Stimulated activated CD8-positive, alpha-beta memory T cell treated with anti-CD3 and anti-CD28 coated beads, Interleukin-7, amount 100 ng/mL, for 1 hour (primary cell): ENCODE measurements at places on chromosomes 5 and 9.

GRCh38 chr9:35110327-35110761 is 5.3 kb downstream of the ATOSB start:
- DNase-seq, result no peak

DNA sequence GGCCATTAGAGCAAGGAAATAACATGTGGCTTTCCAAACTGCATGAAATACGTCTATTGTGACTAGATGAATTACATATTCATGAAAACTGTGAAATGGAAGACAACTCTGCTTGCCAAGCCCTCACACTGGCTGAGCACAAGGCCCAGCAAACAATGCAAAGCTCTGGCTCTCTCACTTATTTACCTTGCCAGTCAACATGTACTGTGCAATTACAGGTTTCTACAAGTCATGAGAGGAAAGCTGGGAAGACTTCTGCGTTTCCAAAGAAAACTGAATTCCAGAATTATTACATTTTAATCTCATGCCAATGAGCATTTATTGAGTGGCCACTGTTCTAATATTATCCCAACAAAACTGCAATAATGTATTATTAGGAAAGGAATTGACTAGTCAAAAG is 12.1 kb upstream of the C5orf63 start:
- DNase-seq, result no peak

DNA sequence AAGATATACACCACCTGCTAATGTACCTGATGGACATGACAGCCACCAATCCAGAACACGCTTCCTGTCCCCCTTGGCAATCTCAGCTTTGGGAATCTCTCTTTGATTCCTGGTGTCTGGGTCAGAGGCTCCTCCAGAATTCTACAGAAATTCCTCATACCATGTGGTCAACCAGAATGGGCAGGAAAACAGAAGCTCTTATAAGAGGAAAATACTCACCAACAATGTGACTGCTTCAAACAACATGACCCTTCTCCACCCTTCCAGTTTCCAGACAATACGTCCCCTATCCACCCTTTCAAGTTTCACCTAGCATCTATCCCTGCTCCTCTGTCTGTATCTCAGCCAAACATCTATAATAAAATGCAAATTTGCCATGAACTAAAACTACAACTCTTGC is 247.2 kb downstream of the DENND1A start:
- DNase-seq, result no peak

GRCh38 chr5:178515776-178516503 is 74.3 kb downstream of the COL23A1 start:
- no peak for DNase-seq

DNA sequence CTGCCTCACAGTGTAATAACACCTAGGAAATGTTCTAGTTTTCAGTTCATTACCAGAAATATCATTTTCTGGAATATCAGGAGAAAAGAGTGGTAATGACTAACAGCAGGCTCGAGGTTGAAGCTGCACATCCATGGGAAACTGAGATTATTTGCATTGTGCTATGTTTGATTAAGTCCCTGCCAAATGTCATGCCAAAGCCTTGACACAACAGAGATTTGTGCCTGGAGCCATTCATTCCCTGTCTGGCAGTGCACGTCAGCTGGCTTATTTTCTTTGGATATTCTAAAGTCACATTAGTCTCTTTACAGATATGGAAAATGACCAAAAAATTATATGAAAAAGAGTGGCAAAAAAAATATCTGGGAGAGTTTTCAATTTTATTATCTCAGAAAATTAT is 848.0 kb downstream of the PTPRD start:
- DNase-seq, result no peak

DNA sequence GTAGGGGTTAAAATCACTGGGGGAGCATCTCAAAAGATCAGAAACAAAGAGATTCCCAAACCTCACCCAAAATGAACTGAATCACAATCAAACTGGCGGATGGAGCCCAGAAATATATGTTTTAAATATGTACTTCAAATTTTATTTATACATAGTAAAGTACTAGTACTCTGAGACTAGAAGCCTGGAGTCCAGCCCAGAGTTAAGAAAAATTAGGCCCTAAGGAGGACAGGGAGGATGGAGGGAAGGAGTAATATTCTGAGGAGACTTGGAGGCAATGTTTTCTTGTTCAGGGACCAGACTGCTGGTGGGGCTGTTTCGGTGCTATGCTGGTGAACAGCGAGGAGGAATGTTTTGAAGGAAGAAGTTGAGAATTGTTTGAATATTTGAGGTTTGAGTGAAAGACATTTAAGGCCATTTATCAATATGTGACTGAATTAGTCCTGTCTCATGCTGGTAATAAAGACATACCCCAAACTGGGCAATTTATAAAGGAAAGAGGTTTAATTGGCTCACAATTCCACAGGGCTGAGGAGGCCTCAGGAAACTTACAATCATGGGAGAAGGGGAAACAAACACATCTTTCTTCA is 552.4 kb upstream of the DAB2 start:
- DNase-seq, result no peak

DNA sequence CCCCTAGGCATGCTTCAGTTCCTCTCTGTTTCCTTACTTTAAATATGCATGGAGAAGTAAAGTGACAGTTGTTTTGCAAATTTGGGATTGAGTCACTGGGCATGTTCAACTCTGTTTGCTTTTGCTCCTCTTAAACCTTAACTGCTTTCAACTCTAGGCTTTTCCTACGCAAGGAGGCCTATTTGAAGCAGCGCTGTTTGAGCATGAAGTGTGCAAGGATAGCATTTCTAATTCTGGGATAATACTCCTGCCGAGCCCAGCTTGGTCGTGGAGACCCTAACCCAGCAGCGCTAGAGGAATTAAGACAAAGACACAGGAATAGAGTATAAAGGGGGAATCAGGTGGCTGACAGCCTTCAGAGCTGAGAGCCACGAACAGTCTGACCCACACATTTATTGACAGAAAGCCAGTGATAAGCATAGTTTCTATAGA is 803.4 kb upstream of the CDH10 start:
- no peak for DNase-seq

GRCh38 chr9:113215132-113215531 is 5.9 kb downstream of the FKBP15 start:
- no peak for DNase-seq

DNA sequence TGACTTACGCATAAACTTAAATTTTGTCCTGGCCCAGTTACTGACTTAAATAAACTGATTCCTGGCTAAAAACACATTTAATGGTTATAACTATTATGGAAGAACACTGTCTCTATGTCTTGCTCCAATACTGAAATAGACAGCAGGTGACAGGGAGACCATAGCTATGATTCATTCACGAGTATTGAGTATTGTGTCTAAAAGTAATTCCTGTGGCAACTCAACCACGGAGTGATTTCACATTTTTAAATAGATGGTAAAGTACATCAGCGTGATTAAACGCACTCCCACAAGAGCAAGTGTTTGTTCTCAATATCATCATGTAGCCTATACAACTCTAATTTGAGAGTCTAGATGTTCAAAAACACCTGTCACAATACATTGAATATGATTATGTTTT is 35.9 kb upstream of the PCSK1 start:
- DNase-seq, result no peak

GRCh38 chr9:84667571-84668195 is 1.8 kb upstream of the NTRK2 start:
- no peak for DNase-seq

GRCh38 chr9:31535651-31536050 is 848.8 kb upstream of the ACO1 start:
- DNase-seq, result no peak

- no peak for DNase-seq
These were observed 20.6 kb downstream of the IRF1 start for GRCh38 chr5:132470010-132470392.

DNA sequence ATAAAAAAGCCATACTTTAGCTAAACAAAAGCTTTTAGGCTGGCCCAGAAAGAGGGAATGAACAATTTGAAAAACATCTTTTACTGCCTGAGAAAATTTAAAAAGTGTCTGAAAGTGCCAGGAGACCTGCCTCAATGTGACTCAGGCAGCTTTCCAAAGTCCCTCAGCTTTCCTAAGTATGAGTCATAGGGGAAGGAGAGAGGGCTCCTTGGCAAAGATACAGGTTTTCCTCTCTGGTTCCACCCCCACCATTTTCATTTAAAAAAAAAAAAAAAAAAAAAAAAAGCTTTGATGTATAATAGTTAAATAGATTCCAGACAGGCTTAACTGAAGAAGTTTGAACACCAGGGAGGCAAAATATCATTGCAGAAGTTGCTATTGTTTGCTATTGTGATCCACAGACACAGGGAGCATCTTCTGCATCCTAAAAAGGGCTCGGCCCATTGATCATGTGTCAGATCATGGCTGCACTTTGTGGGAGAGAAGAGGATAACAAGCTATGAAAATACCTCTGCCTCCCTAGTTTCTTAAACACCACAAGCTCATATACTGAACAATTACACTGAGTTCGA is 71.5 kb downstream of the MRPS27 start:
- no peak for DNase-seq

DNA sequence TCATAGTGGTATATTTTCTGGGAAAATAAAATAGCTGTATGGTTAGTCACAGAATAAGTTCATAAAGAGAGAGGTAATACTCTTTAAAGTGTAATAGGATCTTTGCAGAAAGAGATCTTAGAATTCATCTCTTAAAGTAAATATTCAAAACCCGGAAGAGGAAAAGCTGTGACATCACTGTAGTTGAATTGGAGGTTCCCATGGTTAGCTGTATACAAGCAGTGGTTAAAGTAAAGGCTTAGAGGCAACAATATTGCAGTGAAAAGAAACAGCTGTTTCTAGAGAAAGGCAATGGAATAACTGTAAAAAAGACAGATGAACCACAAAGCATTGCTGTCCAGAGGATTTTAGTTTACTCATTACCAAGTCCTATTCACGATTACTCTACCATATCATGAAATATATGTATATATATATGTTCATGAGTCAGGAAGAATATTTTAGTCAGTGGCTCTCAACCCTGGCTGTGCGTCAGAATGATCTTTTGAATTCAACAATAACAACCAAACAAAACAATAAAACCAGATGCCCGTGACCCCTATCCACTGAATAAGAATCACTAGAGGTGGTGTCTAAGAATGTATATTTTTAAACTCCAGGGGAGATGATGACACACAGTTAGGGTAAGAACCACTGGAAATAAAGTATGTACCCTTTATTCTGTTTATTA is 4.7 kb downstream of the ERCC6L2 start:
- no peak for DNase-seq

GRCh38 chr5:127517110-127517479 is 345 bp upstream of the PRRC1 start:
- no peak for DNase-seq

GRCh38 chr9:126836216-126836615 is 24.2 kb upstream of the ZBTB34 start:
- DNase-seq, result no peak

DNA sequence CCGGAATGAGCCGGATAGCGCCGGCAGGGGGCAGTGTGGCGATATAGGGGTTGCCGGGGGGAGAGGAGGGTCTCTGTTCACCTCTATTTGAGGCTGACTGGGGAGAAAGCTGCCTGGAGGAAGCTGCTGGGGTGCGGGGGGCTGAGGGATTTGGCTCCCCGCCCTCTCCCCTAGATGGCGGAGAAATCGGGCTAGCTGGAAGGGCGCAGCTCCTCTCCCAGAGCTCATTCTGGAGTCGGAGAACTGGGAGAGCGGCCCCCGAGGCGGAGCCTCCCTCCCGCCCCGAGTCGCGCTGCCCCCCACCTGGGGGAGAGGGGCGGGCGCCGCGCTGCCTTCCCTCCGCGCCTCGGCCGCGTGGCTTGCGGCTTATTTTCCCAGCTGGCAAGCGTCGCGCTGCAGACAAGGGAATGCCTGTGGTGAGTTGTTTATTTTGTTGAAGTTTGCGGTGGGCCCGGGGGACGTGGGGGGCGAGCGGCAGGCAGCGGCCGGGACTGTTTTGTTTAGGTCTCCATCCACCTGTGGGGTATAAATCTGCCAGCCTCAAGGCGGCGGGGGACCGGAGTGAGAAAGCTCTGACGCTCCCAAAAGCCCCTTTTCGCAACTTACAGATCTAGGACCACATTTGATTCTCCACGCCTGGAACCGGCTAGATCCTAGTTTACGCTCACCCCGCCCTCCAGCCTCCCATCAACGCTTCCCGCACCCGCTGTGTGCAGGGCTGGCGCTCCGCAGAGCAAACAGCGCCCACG is 4.1 kb upstream of the RGMB start:
- no peak for DNase-seq

DNA sequence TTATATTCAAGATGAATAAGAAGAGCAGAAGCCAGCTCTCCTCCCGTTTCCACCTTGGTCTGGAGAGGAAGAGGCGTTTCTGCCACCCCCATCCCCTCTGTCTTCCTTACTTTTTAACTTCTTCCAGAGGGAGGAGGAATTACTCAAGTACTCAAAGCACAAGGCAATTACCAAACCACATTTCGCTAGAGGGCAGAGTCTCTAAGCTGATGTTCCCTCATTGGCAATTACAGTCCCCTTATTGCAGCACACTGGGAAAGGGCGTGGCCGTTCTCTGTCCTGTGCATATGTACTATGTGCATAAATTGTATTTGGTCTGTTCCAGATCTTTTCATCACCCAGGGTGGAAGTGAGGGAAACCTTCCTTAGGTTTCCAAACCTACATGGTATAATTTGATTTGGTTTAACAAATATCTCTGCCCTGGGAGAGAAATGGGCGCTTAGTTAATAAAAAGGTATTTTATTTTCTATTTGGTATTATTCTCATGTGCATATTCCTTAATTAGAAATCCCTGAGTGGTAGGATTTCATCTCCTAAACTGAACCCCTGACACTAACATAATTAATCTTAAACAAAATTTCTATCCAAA is 29.8 kb upstream of the ALDOB start:
- DNase-seq, result no peak

DNA sequence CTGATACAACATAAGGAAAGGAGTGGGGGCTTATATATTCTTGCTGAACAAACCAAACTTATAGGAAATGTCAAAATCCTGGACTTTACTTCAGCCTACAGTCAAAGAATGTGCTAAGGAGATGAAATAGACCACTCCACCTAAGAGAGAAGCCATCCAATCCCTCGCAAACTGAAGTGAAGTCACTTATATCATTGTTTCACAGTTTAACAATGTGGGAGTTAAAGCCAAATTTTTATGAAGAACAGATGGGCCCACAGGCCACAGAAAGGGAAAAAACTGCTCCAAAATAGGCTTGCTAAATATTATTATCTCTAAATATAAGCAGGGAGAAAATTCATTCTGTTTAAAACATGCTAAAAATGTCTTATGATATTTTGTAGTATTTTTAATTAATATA is 233.3 kb downstream of the GAS1 start:
- no peak for DNase-seq

DNA sequence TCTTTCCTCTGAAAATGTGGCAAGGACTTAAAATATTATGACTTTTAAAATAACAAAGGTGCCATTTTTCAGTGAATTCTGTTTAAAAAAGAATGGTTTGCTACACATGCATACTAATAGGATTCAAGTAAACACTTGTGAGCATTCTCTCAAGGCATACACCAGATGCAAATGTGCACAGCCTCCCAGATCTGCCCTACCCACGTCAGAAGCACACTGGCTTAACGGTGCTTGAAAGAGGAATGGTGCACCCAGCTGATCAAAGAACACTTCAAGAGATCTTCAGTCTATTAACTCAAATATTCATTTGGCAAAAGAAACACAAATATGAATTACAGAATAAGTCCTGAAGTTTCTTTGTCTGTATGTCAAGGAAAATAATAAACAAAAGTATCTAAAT is 15.8 kb downstream of the GABRB2 start:
- no peak for DNase-seq
